ENCODE measurements at places on chromosomes 12 and 14.

- no peak for DNase-seq
These were observed 108.3 kb downstream of the TRHDE start for GRCh38 chr12:72380441-72380840.

DNA sequence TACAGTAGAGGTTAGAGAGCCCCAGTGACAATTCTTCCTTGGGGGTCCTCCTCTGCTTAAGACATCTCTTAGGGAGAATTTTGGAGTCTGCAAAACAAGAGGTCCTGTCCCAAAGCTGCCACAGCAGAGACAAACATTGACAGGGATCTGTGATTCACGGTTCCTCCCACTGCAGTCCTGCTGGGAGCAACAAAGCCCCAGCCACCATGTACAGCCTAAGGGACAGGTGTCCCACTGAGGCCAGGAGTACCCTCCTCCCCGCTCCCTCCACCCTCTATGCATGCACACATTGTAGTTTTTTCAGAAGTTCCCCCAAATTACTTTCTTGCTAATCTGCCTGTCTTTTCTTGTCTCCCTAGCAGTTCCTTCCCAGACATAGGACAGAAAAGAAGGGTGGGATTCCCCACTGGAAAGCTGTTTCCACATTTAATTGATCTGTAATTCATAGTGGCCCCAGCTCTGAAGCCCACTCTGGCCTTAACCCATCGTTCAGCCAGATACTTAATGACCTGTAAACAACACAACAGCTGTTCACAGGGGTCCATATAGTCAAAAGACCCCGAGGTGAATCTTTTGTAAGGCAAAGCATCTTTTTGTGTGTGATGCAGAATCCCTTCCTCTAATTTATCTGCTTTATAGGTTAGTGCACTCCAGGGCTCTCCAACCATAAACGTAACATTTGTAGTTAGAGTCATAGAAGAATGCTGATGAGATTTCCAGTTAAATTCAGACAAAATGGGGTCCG lies 13.9 kb upstream of the PRICKLE1 start:
- DNase-seq = no peak

DNA sequence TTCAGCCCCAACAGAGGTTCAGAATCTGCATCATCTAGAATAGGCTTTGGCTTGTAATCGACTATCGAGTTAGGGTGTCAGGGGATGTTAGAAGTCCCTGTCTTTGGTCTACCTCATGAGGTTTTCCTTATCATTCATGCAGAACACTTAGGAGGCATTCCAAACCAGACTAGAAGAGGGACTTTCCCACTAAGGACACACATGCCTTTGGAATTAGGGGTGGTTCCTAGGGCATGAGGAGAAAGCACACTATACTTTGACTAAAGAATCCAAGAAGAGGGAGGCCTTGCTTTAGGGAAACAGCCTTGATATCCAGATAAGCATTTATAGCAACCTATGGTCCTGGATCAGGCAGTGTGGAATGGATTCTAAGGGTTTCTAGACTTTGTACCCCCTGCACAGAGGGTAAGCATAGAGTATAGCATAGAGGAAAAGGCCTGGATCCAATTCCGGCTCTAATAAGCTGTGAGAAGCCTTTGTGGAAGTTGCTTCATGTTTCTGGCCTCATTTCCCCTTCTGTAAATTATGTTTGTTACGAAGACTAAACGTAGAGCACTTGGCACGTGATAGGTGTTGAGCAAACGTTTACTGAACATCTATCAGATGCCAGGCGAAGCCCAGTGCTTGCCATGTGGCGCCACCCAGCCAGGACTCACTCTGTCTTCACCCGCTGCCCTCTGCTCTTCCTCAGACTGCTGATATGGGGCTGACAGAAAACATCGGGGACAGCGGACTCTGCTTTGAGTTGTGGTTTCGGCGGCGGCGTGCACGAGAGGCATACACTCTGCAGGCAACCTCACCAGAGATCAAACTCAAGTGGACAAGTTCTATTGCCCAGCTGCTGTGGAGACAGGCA lies 13.2 kb downstream of the ZNF219 start:
- no peak for DNase-seq

DNA sequence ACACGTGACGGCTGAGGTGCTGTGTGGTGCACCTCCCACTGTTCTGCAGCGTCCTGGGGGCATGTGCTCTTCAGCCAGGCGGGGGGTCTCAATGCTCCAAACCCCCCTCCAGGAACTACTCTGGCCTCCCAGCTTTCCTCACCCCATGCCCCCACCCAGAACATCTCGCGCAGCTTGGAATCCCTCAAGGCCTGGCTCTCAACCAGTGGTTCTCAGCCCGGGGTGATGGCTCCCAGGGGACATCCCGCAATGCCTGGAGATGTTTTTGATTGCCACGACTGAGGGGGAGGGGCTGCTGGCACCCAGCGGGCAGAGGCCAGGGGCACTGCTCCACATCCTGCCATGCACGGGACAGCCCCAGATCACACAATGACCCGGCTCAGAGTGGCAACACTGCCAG lies 78.9 kb upstream of the DICER1 start:
- no peak for DNase-seq

GRCh38 chr12:69433653-69434052 lies 36.5 kb upstream of the FRS2 start:
- DNase-seq = no peak

DNA sequence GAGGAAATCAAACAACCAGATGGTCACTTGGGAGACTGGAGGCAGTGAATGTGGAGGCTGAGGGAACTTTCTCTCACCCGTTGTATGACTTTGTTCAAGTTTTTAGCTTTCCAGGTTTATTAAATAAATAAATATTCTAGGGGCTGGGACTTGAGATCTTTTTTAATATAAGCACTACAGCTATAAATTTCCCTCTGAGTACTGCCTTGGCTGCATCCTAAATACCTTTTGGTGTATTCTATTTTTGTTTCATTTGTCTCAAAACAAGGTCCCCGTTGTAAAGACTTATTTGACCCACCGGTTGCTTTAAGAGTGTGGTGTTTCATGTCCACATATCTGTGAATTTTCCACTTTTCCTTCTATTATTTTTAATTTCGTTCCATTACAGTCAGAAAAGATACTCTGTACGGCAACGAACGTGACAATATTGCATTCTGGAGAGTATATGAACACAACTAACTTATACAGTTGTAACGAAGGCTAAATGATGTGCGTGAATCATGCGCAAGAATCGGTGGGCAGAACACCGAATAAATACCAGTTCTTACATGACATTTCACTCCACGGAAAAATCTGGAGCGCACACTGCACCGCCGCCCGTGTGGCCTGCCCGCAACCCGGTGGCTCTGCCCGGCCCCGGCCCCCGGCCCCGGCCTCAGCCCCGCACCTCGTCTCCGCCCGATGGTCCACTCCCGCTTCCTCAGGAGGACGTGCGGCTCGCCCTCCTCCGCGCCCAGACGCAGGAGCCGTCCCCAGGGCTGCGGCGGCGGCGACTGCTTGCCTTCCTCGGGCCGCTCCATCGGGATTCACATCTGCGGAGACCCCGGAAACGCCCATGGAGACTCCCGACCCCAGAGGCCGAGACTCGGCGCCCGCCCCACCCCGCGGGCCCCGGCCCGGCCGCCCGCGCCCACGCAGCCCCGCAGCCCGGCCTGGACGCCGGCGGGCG lies 602 bp downstream of the CHFR start:
- DNase-seq = no peak

- DNase-seq = no peak
These were observed 3.0 kb downstream of the NCOR2 start for GRCh38 chr12:124564232-124564958.

DNA sequence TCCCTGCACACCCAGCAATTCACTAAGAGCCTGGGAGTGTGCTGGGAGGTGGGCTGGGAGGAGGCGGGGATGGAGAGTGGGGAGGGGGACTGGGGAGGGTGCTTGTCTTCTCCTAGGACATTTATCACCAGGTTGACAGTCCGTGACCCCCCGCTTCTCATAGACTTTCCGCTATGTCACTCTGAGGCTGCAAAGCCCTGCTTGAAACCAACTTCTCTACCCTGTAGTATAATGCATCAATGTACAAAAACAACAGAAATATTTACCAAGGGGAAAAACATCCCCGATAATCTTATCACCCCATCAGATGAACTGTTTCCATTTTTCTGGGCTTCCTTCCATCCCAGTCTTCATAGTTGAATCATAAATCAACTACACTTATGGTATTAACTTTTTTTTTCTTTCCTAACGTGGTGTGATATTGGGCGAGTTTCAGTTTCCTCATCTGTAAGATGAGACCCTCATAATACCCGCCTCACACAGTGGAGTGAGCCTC lies 28.6 kb upstream of the BATF start:
- DNase-seq = no peak

DNA sequence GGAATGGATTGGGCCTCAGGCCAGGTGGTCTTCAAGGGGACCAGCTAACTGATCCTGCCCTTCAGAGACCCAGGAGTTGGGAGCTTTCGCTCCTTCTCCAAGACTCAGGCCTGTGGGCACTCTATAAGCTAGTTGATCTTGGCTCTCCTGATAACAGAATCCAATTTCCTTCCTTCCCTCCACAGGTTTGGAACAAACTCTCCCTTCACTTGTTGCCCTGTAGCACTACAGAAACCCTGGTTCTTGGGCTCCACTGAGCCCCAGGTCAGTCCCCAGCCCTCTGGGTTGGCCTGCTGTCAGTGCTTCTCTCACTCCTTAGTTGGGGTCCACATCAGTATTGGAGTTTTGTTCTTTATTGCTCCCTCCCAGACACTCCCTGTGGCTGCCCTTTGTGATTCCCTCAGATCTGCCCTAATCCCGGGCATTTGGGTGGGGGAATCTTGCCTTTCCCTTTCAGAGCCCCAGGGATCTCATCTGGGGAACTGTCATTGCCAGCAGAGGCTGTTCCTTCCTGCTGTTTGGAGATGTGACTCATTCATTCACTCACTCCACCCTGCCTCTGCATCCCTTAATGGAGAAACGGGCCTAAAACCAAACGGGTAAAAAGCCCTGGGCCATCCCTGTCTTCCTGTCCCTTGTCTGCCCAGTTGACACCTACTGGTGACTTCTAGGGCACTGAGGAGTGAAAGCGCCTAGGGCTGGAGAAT lies 4.4 kb upstream of the GPD1 start:
- no peak for DNase-seq

DNA sequence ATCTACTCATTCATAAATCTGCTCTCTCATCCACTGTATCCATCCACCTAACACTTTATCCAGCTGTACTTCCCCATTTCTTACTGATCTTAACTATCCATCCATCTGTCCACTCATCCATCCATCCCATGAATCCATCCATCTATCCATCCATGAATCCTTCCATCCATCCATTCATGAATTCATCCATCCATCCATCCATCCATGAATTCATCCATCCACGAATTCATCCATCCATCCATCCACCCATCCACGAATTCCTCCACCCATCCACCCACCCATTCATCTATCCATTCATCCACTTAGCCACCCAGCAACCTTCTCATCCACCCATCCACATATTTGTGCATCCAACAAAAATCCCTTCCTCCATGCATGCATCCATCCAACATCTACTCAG lies 128.6 kb upstream of the MYL2 start:
- DNase-seq = no peak
